GM23338 (cell line): ENCODE measurements at places on chromosomes 2 and 18. TPM values are rescaled to one million over a fixed set of nuclear protein-coding genes. Genes with fewer than 3 reads are reported as not detected.
A peak's percentile ranks its signal among the peaks of the same experiment; 100 is the strongest.

The ADNP2 gene
- 53.6 and 66.4 TPM in 2 replicates for total RNA-seq

The SCYGR1 gene
- total RNA-seq = not detected in 2 replicates

The ANO7 gene
- total RNA-seq = 3.3 and 5.1 TPM in 2 replicates

- no peak for DNase-seq
These were observed 35.6 kb downstream of the CLHC1 start for GRCh38 chr2:55196526-55196925.

DNA sequence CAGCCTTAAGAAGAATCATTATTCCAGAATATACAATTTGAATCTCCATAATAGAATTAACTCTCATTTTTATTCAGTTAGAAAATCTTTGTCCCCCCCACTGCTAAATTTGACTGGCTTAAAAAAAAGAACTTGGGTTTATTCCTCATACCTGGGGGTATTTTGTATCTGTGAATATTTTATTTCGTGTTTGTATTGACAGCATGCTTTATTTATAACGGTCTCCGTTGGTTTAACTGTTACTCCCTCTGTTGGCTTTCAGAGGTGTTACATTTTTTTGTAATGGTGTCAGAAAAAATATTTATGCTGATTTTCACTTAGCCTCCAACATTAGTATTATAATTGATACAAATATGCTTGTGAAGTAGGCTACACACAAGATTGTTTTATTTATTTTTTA, 109.1 kb downstream of the HAUS1 start:
- DNase-seq = peak; percentile 44

- no peak for DNase-seq
These were observed 57.8 kb upstream of the FAM237A start for GRCh38 chr2:206584323-206585116.

The OST4 gene
- 155 and 226 TPM in 2 replicates for total RNA-seq

The SERPINB5 gene
- total RNA-seq = not detected in 2 replicates

GRCh38 chr2:238420442-238420841, 6.3 kb upstream of the ASB1 start:
- no peak for DNase-seq

The KCNIP3 gene
- total RNA-seq = 0.83 and 2.6 TPM in 2 replicates

The RMC1 gene
- total RNA-seq = 18.9 and 23.3 TPM in 2 replicates

DNA sequence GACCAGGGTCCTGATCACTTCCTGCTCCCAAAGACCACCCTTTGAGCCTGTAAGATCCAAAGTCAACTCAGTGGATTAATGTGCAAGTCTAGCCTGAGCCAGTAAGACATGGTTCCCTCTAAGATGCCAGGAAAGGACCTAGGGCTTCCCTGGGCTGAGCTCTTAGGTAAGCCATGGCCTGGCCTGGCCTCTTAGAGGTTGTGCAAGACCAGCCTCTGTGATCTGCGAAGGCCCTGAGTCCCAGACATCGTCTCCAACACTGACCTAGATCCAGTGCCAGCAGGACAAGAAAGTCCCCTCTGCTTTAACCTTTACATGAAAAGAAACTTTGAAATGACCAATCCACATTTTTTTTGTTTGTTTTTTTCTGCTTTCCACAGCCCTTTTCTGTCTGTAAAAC, 73.6 kb upstream of the CYP1B1 start:
- no peak for DNase-seq

GRCh38 chr2:44834656-44835055, 106.8 kb upstream of the SIX3 start:
- no peak for DNase-seq

GRCh38 chr2:240780023-240780700, 39.9 kb downstream of the KIF1A start:
- DNase-seq = no peak

The ANKMY1 gene
- total RNA-seq = 8.9 and 9.0 TPM in 2 replicates

DNA sequence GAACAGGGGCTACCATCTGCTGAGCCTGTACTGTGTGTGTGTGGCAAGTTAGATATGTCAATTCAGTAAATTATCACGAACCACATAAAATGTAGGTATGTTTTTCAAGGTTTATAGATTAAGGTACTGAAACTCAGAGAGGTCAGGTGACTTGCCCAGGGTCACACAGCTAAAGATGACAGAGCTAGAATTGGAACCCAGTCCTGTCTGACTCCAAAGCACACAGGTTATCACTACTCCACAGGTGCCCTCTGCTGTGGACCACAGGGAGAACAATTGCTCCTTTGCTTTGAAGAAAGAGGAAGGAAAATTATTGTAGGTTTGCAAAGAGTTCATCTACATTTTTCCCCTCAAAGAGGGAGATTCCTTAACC, 229.7 kb upstream of the AGAP1 start:
- DNase-seq = no peak

- DNase-seq = peak; percentile 83
These were observed 216.3 kb upstream of the DTNA start for GRCh38 chr18:34493566-34494358.

- no peak for DNase-seq
These were observed 20.4 kb upstream of the FSHR start for GRCh38 chr2:49174750-49175149.

DNA sequence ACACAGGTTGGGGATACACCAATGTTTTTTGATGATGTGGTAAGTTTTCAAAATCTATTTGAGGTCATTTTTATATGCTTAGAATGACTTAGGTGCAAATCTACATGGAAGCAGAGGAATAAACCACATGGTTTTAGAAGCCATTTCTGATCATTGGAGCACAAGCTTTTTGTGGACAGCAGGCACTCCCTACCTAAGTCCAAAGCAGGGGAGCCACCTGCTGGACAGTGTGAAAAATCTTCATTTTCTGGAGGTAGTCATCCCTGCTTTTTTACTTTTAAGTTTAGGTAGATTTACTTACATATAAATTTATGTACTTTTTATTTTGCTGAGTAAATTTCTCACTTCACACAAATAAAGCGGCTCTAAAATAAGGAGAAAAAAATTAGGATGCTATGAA, 323.2 kb downstream of the PLCL1 start:
- peak; percentile 77 for DNase-seq

GRCh38 chr2:63047321-63048279, 3.0 kb upstream of the OTX1 start:
- peak; percentile 72 for DNase-seq

The LHCGR gene
- 0.12 and 0.45 TPM in 2 replicates for total RNA-seq

DNA sequence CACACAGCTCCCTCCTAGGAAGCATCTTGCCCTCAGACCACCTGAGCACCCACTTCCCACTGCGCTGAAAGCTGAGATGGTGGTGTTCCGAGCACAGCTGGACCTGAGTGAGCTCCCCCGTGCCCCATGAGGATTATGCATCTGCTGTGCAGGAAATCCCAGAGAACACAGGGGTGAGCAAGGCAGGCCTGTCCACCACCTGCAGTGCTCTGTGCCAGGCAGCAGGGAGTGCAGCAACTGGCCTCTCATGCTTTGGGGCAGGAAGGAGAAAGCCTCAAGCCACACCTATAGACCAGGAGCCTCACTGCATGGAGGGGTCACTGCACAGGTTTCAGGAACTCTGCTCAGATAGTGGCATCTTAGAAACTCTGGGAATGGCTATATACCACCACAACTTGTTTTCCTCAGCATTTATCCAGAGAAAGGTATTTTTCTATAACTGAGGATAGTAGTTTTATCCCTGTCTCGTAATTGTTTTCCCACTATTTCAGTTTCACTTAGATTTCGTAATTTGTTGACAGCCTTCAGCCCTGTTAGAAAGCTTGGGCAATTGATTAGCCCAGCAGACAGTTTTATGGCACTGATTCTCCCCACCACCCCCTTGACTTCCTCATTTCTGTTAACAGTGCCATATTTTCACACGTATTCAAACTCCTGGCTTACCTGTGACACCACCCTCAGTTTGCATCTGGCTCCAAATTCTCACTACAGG, 144.3 kb upstream of the DAPL1 start:
- DNase-seq = no peak

The GAL3ST2 gene
- total RNA-seq = 0.24 and 1.5 TPM in 2 replicates

The SCYGR3 gene
- not detected in 2 replicates for total RNA-seq

GRCh38 chr18:22385718-22386117, 32.0 kb downstream of the CTAGE1 start:
- DNase-seq = no peak

- peak; percentile 9 for DNase-seq
These were observed 212.2 kb upstream of the THUMPD2 start for GRCh38 chr2:39991298-39991697.

DNA sequence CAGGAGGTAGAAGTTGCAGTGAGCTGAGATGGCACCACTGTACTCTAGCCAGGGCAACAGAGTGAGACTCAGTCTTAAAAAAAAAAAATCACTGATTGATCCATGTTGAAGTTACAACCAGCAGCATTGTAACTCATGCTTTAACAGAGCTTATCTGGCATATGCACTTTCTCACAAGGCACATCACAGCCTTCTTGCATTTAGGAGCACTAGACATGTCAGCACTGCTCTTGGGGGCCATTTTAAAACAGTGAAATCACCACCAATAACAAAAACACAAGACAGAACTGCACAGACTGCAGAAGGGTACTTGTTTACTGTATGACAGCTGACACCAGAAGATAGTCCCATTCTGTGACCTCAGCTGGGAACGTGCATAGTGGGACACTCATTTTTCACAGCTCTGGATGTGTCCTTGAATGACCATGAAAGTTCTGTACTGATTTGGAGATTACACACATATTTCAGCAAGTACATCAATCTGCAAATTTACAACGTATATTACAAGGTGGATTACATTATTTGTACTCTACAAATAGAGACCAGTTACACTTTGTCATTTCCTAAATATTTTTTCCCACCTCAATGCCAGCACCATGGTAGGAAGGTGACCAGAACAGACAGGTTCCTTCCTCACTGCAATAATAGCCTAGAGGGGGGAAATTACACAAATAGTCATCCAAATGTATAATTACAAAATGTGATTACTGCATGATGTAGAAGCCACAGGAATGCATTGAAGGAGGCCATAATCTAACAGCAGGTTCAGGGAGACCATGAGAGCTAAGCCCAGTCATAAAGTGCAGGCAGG, 35.1 kb downstream of the CCBE1 start:
- no peak for DNase-seq

GRCh38 chr18:70419526-70419925, 130.7 kb downstream of the SOCS6 start:
- no peak for DNase-seq

DNA sequence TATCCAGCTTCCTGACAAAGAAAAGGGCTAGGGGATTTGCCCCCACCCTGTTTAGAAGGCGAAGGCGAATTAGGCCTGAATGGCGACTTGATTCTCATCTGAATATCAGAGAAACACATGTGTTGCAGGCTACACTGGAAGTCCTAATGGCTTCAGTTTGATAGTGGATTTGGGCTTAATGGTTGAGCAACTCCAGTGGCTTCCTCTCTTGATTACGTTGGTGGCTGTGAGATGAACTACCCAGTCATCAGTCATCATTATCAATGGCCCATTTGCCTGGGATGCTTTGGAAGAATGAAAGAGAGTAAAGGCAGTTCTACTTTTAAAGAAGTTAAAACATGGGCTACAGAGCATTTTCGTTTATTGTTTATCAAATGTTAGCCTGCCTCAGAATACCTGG, 60.9 kb upstream of the IL1R1 start:
- DNase-seq = no peak
